ENCODE measurements at places on chromosomes 7 and 10.

DNA sequence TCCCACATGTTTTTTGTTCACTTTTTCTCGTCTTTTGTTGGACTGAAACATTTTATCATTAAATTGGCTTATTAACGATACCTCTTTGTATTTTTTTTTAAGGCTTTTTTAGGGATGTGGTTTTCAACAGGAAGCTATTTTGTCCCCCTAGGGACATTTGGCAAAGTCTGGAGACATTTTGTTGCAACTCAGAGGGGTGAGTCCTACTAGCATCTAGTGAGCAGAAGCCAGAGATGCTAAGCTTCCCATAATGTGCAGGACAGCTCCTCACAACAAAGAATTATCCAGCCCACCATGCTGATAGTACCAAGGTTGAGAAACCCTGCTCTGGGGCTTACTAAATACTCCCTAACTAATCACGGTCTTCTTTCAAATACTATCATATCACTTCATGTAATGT is 63.2 kb downstream of the ATE1 start:
- no peak for DNase-seq

- DNase-seq, result no peak
Measured at GRCh38 chr7:1260244-1260635, 27.6 kb downstream of the UNCX start.

DNA sequence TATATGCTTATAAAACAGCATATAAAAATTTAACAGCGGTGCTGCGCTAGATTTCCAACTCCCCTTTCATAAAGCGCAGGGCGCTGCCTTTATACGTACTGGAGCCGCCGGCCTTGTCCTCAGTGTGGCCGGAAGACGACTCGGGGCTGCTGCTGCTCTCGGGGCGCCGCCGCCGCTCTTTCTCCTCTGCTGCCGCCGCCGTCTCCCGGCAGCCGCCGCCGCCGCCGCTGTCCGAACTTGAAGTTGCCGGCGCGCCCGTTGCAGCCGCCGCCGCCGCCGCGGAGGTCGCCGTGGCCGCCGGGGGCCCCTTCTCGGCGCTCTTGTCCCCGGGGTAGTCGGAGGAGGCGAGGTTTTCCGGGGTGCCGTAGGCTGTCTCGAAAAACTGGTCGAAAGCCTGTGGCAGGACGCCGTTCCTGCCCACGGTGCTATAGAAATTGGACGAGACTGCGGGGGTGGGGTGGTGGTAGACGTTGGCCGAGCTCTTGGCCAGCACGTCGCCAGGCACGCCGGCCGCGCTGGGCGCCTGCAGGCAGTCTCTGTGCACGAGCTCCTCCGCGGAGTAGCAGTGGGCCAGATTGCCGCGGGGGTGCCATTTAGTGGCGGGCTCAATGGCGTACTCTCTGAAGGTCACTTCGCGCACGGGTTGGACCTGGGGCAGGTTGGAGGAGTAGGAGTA is 557 bp downstream of the HOXA11 start:
- peak; percentile 67 for DNase-seq

- DNase-seq, result peak; percentile 74
Measured at GRCh38 chr7:74606101-74606908, 51.2 kb upstream of the GTF2I start.

- DNase-seq, result peak; percentile 54
Measured at GRCh38 chr10:8453587-8453986, 399.1 kb downstream of the GATA3 start.

DNA sequence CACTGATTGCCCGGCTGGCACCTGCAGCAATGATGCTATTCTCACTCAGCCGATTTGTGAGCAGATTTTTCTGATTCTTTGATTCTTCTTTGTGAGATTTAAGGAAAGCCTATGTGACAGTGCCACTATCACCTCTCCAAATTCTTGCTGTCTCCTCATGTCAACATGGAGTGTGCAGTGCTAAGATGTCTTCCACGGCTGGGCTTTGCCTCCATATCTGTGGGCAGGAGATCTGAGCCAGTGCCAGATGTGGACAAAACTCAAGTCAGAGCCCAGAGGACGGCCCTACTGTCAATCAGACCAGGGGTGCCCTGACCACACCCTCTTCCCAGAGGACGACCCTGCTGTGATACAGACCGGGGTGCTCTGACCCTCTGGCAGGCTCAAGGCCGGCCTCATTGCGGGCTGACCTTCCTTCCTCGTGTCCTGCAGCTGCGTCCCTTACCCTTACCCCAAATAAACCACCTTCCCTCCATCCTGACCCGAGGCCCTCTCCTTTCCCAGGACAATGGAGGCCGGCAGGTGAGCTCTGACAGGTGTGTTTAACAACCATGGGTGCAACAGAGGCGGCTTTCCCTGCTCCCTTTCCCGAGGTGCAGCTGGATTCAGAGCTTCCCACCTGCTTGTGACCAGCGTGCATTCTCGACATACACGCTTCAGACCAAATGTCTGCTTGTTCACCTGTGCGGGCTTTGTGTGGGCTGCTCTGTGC is 221.4 kb downstream of the ADARB2 start:
- no peak for DNase-seq

Data from RPMI7951 (cell line).